ENCODE measurements at places on chromosomes 3 and 15.

DNA sequence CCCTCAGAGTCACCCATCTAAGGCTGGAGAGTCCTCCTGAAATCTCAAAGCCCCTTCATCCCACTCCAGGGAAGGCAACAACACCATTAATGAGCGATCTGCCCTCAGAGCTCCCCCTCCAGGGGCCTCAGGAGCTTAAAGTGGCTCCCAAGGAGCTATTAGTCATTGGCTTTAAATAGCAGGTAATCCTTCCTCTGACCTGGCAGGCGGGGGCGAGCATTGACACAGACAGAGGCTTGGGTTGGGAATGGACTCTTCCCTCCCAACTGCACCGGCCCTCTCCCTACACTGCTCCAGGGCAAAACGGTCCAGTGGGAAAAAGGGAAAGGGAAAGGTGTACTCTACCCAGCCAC, 1.4 kb downstream of the MFGE8 start:
- DNase-seq: no peak

GRCh38 chr3:37162501-37163245, 11.7 kb downstream of the LRRFIP2 start:
- DNase-seq: no peak

DNA sequence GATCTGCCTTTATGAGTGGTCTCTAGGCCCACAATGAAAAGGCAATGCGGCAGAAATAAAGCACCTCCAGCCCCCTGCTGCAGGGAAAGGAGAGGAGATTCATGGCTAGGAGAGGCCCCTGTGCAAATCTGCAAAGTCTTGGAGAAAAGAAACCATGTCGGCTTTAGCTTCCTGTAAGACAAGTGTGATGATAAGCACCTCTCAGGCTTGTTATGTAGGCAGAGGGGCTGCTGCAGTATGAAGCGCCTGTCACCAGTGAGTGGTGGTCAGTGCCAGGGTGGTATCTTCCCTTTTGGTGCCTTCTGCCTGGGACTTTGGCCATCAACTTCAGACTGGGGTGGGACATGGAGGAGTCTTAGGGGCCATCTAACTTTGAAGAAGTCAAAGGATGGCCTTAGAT, 59.2 kb upstream of the ARHGEF3 start:
- no peak for DNase-seq

DNA sequence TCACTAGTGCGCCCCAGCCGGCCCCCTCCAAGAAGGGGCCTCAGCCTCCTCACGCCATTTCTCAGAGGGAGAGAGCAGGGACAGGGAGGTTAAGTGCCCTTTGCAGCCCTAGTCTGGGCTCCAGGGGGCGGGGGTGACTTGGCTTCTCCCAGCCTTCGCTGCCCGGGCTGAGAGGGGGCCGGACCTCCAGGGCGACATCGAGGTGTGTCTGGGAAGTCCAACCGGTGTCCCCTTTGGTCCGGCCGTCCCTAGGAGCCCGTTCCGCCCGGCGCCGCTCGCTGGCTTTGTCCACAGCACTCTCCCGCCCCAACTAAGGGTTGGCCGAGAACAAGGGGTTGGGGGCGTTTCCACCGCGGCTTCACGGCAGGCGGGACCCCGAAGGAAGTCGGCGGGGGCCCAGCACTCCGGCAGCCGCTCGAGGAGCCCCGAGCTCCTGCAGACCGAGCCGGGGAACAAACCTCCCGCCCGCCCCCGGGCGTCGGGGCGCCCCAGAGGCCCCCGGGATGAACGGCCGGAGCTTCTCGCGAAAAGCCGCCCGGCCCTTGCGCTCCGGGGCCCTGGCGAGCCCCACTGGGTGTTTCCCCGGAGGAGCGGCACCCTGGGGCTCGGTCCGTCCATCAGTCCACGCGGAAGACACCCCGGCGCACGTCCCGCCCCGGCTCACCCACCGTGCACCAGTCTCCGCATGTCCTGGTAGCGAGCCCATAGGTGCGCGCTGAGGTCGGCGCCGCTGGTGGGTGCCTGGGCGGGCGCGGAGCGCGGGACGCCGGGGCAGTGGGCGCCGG, 627 bp downstream of the NT5DC2 start:
- DNase-seq: peak; percentile 47

- DNase-seq: no peak
Observed at GRCh38 chr15:45546789-45547188, 24.2 kb upstream of the SLC30A4 start.

DNA sequence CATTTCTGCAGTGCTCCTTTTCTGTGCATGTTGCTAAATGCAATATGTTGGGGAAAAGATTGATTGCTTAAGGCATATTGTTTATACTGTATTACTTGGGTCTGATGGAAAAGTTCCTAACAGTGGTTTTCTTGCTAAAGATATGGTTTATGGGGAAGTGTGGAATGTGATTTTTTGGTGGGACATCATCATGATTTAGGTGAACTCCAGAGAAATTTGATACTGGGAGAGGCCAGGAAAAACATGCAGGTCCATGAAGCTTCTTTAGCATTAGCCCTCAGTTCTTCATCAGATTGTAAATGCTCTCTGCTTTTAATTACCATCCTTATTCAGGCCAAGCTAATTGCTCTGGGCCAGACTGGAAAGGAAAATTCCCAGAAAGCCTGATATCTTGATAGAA, 147.5 kb downstream of the LRTM1 start:
- no peak for DNase-seq

DNA sequence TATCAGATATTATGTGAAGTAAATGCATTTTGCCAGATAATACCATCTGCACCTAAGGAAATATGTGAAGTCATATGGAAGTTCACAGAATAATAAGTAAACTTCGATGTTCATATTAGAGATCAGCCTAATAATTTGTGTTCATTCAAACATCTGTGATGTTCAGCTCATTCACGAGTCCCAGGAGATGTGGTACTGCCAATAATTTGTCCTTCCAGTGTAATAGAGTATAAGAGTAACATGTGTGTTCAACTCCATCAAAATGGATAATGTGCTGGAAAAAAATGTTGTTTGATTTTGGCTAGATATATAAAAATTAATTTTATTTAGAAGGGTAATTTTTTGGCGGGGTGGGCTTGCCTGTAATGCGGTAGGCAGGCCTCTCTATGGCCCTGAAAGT, 75.4 kb upstream of the ARL6 start:
- no peak for DNase-seq

- no peak for DNase-seq
Observed at GRCh38 chr15:31130576-31131237, 29.2 kb upstream of the TRPM1 start.

- DNase-seq: peak; percentile 63
Observed at GRCh38 chr3:49723296-49723627, 489 bp downstream of the GMPPB start.

GRCh38 chr3:187586226-187586625, 84.0 kb downstream of the SST start:
- DNase-seq: no peak

GRCh38 chr3:1632128-1632527, 466.5 kb upstream of the CNTN4 start:
- no peak for DNase-seq

- DNase-seq: no peak
Observed at GRCh38 chr3:94293793-94294195, 230.9 kb downstream of the NSUN3 start.

- DNase-seq: no peak
Observed at GRCh38 chr3:20523293-20523692, 337.3 kb upstream of the SGO1 start.

- DNase-seq: no peak
Observed at GRCh38 chr3:181210275-181210674, 220.7 kb upstream of the DNAJC19 start.

GRCh38 chr15:32641517-32642059, at the start of gene SCG5:
TSS of gene SCG5 (plus strand) at chr15:32641710. CDS start at chr15:32643593, 1,883 bp downstream.
- no peak for DNase-seq

DNA sequence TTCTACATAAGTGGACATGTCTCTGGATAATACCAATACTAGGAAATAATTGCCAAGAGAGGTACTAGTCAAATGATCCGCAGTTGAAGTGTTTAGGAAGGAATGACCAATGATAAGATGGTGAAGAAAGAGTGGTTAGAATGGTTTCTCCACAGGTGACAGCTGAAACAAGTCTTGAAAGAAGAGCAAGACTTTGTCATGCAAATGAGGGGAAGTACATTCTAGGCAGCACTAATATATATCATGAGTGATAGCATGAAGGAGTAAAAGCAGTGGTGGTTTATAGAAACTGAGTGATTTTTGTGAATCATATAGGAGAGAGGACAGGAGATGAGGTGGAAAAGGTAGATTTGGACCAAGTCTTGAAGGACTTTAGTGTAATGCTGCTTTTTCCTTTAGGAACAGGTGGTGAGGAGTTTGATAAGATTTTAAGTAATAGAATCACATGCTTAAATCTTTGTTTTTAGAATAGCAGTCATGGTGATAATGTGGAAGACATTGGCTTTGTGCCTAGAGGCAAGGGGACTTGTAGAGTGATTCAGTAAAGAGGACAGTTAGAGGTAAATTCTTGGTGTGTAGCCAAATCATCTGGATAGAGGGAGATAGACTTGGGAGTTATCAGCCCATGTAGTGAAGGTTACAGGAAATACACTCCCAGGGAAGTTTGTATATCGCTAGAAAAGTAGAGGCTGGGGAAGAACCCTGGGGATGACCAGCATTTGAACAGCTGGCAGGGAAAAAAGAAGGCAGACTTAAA, 31.9 kb downstream of the SLMAP start:
- DNase-seq: no peak

GRCh38 chr3:182183716-182184430, 472.1 kb downstream of the SOX2 start:
- DNase-seq: no peak

GRCh38 chr15:79432345-79433275, 474 bp downstream of the MINAR1 start:
- DNase-seq: no peak

DNA sequence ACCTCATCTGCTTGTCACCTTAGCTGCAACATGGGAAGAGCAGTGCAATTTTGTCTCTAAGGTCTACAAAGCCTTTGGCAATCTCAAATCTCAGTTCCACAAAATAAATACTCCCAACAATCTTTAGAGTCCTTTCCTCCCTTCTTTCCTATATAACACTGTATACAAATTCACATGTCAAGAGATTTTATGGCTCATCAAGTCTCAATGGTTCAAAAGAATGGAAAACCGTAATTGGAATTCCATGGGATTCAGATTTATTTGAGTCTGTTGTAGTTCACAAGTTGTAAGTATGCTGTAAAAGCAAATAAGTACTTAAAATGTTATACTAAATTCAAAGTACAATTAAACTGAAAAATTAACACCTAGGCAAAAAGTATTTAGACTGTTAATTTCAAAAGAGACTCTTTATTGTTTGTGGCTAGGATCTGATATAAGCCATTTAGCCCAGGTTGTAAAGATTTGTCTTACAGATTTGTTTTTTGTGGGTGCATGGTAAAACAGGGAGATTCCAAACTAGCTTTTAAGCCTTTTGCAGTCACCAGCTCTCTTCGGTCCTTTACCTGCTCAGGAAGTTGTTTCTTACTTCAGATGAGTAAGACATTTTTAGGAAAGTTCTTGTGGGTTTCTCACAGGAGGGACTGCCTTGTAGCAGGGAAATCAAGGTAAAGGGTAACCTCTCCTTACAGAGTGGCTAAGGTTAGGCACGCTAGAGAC, 50.1 kb downstream of the CMSS1 start:
- DNase-seq: no peak

DNA sequence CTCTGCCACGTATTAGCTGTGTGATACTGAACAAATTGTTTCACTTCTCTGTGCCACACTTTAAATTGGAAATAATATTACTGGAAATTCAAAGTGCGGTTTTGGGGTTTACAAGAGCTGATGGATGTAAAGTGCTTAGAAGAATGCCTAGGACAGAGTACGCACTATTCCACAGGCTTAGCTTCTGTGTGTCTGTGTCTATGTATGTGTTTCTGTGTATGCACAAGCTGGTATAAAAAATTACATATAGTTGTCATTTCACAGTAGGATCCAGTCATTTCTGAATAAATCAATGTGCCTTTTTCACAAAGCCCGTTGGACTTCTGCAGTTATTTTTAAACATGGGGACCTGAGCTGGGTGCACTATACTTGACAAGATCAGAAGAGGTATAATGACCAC, 370.4 kb downstream of the TUSC7 start:
- no peak for DNase-seq
